Stimulated activated CD4-positive, alpha-beta T cell treated with anti-CD3 and anti-CD28 coated beads, Interleukin-4, amount 100 ng/mL, for 4 hours (primary cell): ENCODE measurements at places on chromosomes 3 and 15.
A peak's percentile ranks its signal among the peaks of the same experiment; 100 is the strongest.

DNA sequence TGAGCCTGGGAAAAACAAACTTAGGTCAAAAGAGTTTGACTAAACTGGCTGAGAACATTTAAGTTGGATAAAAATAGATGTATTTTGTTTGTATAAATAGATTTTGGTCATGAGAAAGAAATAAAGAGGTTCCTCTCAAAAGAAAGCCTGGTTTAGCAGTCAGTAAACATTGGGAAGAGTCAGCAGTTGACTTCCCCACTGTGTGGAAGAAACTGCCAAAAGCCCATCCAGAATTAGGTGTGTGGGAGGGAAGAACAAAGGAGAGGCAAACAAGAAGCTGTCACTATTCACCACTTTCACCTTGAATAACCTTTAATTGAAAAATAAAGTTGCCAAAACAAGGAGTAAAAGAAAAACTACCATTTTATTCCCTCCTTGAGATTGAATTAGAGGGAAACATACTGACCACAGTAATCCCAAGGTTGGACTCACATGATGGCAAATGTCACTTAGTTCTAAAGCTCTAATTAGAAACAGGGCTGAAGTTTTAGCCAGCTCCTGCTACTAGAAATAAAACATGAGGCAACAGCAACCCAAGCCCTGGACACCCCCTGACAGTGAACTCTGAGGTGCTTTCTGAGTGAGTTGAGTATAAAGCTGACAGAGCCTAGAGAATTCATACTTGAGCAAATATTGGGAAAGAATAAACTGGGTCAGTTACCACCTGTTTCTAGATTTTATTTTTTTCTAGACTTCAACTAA lies 139.3 kb downstream of the SERPINI1 start:
- no peak for DNase-seq

DNA sequence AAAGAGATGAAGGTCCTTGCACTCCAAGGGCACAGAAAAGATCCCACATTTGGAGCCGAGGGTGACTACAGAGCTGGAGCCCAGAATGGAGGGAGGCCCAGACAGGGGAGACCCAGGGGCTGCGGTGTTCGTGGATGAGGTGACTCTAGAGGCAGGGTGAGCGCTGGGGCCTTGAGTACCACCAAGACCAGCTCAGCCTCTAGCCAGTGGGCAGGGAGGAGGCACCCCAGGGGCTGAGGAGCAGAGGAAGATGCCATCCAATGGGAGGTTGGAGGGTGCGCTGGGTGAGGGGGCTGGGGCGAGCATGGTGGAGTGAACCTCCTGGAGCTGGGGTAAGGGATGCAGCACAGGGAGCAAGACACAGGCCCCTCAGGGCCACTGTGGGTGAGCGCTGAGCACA lies 13.3 kb downstream of the RRP9 start:
- DNase-seq: no peak

DNA sequence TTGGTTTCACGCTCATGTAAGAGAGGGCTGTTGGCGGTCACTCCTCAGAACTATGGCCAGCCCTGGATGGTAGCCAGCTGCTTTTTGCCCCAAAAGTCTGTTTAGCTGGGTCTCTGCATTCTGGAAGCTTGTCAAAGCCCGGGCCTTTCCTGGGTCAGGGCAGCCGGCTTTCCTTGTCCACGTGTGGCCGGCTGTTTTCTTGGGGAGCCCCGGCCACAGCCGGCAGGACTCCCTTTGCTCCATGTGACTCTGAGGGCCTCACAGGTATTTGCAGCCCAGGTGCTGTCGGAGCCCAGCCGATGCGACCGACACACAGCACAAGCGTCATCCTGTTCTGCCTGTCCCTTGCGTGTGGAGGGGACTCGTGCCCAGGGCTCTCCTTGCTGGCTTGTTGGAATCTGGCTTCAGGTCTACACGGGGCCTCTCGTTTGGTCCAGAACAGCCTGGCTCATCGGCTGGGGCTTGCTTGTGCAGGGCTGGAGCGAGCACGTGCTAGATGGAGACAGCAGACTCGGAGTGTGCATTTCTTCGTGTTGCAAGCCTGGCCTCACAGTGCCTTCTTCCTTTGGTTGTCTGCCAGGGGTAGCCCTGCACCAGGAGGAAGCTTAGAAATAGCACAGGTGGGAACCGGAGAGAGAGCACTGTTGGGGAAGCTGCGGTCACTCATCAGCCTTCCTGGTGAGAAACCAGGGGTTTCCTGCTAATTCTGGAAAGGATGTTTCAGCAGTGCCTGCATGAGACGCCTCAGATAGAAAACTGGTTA lies 51.5 kb downstream of the PGPEP1L start:
- no peak for DNase-seq

DNA sequence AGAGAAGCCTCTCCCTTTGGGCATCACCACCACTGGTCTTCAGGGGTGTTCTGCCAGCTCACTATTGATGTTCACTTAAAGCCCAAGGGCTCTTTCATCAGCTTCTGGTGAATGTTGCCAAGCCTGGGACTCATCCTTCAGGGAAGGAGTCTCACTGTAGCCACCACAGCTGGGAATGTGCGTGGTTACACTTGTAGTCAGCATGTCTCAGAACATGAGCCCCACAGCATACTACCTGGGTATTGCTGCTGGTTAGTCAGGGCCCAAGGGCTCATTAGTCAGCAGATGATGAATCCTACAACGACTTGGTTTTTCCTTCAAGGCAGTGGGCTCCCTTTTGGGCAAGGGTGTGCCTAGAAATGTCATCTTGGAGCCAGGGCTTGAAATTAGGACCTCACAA lies 412.9 kb downstream of the VGLL3 start:
- no peak for DNase-seq

DNA sequence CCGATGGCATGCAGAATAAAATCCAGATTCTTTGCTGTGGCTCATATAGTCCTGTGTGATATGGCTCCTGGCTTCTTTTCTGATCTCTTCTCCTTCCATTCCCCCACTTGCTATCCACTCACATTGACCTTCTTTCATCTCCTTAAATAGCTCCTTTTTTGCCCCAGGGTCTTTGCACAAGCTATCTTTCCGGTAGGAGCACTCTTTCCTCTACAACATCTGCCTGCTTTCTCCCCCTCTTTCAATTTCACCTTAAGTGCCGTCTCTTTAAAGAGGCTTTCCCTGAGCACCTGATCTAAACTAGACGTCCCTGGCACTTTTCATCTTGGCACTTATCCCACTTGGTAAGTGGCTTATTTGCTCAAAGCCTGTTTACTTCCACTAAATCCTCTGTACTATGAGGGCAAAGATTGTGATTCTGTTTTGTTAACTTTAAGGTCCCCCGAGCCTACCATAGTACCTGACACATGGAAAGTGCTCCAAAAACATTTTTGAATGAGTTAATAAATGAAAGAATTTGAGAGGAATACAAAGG lies 323.3 kb upstream of the TLE3 start:
- no peak for DNase-seq

GRCh38 chr3:117846238-117846637 lies 1136.7 kb downstream of the TUSC7 start:
- DNase-seq: no peak

DNA sequence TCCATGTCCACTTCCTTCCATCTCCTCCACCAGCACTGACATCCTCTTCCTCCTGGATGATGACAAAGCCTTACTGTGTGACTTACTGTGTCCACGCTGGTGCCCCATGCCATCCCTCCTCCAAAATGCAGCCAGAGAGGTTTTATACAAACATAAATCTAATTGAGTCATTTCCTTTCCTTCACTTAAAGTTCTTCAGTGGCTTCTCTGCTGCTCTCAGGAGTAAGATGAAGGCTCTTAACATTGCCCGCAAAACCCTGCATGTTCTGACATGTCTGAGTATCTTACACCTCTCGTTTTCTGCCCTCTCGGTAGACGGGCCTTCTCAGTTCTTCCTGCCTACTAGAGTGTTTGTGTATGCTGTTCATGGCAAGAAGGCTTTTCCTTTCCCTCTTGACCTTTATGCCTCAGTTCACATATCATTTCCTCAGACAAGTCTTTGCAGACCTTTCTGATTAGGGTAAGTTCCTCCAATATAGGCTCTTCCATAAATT lies 175.5 kb downstream of the CFAP20DC start:
- no peak for DNase-seq

DNA sequence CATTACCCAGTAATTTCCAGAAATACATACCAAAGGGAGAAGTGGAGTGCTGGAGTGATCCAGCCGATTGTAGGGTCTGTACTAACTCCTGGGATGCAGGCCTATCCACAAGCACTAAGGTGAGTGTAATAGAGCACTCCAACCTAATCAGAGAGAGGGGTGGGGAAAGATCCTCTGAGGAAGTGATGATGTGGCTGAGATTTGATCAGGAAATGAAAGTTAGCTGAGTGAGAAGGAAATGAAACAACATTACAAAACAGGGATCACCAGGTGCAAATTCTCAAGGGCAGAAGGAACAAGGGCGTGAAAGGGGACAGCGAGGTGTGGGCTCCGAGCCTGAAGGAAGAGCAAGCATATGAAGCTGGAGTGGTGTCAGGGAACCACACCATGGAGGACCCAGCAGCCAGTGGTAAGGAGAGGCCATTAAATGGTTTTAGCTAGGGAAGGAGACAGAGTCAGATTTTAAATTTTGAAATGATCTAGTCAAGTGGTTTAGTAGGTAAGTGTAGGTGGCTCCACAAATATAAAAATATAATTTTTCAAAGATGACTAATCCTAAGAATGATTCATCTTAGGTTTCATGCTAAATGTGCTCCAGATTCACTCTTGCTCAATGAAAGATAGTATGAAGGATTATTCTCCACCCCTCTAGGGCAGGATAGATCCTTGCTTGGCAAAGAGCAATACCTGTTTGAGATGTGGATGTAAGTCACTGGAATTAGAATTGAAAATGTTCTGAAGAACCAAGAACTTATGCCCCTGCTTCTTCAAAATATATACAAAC lies 348.7 kb downstream of the TBL1XR1 start:
- no peak for DNase-seq

- no peak for DNase-seq
These were observed 9.8 kb downstream of the ARPP19 start for GRCh38 chr15:52559022-52559421.

- DNase-seq: no peak
These were observed 17.6 kb downstream of the CTSH start for GRCh38 chr15:78927077-78927790.

GRCh38 chr3:149670742-149671492 lies 13.1 kb upstream of the WWTR1 start:
- no peak for DNase-seq

DNA sequence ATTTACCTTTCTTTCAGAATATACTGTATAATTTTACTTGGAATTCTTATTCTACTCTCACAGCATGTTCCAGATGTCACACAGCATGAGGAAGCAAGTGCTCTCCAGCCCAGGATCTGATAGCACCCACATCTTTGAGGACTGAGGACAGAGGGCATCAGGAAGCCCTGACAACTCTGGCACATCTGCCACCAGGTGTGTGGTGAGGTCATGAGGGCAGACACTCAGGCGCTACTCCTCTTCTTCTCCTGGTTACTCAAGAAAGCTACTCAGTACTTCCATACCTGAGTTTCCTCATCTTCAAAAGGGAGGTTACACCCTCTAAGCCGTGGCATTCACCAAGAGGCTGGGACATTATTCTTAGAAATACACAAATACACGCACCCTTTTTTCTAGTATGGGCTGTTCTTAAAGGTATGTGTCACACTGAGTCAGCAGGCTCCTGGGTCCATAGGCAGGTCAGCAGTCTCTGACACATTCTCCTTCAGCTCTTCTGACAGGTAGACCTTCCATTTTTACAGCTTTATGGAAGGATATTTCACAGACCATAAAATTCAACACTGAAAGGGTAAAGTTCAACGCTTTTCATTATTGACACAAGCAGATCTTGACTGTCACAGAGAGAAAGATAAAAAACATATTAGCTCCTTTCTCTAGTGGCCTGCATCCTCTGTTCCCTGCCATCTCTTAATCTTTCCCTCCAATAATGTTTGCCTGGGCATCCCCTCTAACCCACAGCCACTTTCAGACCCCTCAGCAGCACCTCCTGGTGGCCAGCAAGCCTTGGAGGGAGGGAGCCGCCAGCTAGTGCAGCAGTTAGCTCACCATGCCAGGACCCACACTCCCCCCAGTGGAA lies 103.2 kb upstream of the TJP1 start:
- DNase-seq: peak; percentile 11

DNA sequence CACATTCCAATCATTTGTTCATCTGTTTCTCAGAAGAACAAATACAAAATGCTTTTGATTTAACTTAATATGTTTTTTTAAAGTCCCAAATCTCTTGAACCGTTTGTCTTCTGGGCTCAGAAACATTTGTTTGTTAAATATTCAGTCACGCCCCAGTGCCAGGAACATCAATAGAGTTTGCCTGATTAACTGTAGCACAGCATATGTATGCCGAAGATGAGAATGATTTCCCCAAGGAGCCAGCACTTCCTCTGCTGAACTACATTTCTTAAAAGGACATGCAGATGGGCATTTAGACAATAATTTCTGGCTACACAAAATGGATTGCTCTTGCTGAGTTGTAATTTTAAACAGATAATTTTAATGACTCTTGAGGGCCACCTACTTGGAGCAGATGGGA lies 191.6 kb upstream of the FAM3D start:
- DNase-seq: no peak

GRCh38 chr15:63349156-63349555 lies 32.5 kb downstream of the CA12 start:
- no peak for DNase-seq

- no peak for DNase-seq
These were observed 53.5 kb downstream of the DTWD1 start for GRCh38 chr15:49674370-49674769.

GRCh38 chr3:12884186-12884680 lies 42.9 kb upstream of the RPL32 start:
- no peak for DNase-seq

DNA sequence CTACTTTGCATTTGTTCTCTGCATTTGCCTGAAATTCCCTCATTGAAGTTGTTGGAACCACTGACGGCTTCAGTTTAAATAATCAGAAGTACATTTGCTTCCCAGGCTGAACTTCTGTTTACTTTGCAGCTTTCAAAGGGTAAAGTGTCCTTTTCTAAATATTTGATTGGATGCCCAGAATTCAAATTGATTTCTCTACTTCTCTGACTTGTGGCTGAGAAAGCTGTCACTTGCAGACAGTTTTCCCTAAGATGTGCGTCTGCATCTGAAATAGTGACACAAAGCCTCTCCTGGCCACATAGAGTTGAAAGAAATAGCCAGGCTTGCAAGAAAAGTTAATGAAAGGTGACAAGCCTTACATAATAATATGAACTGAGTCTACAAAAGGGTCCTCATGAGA lies 299.6 kb downstream of the THSD4 start:
- no peak for DNase-seq

DNA sequence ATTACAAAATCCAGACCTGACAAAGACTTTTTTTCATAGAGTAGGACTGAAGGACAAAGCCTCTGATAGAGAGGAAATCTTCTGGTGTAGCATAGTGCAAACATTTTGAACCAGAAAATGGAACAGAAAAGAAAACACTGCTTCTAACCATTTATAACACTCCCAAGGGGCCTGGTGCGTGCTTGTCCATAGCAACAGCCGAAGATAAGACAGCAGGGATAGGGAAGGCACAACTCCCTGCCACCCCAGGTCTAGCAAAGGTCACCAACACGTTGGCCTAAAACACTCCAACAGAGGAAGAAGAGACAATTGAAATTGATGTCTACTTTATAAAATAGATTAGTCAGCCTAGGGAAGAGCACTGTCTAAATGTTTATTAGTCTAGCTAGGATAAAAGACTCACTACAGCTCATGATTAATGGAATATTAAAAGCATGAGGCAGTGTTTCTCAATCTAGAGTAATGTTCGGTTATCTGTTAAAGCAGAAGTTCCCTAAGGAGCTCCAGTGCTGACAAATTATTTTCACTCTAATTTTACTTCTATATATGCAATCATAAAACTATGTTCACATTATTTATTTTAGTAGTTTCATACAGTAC lies 145.2 kb downstream of the P3H2 start:
- DNase-seq: no peak

GRCh38 chr15:92000709-92001108 lies 147.2 kb downstream of the SLCO3A1 start:
- no peak for DNase-seq

GRCh38 chr15:64754663-64755426 lies 20.5 kb downstream of the RBPMS2 start:
- no peak for DNase-seq
